ENCODE measurements at places on chromosomes 3 and 15.
A peak's percentile ranks its signal among the peaks of the same experiment; 100 is the strongest.

DNA sequence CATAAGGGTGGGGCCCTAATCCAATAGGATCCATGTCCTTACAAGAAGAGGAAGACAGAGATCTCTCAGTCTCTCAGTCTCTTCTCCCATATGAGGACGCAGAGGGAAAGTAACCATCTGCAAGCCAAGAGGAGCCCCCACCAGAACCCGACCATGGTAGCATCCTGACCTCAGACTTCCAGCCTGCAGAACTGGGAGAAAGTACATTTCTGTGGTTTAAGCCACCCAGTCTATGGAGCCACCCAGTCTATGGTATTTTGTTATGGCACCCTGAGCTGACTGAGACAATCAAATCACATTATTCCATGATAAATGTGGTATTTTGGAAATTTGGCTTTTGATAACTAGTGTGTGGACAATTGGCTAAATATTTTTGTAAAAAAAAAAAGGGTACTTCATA lies 101.5 kb upstream of the TMC3 start:
- peak; percentile 10 for DNase-seq

DNA sequence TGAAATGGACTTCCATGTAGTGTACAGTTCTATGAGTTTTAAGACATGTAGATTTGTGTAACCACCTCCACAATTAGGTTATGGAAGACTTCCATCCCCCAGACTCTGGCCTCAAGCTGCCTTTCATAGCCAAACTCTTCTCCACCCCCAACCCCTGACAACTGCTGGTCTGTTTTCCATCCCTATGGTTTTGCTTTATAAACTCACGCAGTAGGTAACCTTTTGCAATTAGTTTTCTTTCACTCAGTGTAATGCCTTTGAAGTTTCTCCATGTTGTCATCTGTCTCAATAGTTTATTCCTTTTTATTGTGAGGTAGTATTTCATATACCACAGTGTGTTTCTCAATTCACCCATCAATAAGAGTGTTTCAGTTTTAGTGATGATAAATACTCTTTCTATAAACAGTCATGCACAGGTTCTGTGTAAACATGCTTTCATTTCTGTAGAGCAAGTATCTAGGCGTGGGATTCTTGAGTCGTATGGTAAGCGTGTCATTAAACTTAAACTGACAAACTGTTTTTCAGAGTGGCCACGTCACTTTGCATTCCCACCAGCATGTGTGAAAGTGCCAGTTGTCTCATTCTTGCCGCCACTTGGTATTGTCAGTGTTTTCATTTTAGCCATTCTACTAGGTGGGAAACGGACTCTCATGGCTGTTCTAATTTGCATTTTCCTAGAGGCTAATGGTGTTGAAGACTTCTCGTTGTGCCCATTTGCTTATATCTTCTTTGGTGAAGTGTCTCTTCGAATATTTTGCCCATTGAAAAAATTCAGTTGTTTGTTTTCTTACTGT lies 47.3 kb upstream of the ALDH1A3 start:
- no peak for DNase-seq

- DNase-seq, result no peak
These were observed 1.2 kb downstream of the SLC12A6 start for GRCh38 chr15:34336231-34336990.

DNA sequence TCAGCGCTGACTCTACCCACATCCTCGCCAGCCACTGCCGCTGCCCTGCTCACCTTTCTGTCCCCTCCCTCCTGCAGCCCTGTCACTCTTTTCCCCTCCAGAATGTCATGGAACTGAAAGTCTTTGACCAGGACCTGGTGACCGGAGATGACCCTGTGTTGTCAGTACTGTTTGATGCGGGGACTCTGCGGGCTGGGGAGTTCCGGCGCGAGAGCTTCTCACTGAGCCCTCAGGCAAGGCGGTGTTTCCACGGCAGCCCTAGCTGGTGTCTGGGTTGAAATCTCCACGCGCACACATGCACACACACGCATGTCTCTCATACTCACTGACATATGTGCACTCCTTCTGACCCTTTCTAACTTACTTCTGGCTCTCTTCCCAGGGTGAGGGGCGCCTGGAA lies 2.0 kb downstream of the PLA2G4B start:
- no peak for DNase-seq

GRCh38 chr15:42499858-42500609 lies 4.6 kb downstream of the SNAP23 start:
- DNase-seq, result peak; percentile 45

DNA sequence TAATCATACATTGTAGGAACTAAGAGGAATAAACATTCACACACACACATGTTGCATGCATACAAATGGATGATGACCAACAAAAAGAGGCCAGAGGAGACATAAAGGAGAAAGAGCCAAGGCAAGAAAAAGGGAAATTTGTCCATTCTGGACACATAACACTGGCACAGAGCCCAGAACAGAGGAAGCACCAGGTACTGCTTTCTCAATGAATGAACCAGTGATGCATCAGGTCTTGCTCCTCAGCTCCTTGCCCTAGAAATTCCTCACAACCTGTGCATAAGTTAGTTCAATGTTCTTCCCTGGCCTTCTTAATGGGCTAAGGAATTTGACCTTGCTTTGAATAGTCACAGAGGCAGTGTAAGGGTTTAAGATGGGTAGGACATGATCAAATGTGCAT lies 270.3 kb downstream of the ERC2 start:
- no peak for DNase-seq

GRCh38 chr3:42666022-42666421 lies 12.5 kb downstream of the ZBTB47 start:
- no peak for DNase-seq

GRCh38 chr3:42451116-42451515 lies 40.7 kb upstream of the LYZL4 start:
- DNase-seq, result peak; percentile 31

GRCh38 chr15:60426870-60427508 lies 29.2 kb upstream of the ANXA2 start:
- DNase-seq, result peak; percentile 64

- no peak for DNase-seq
These were observed 33.3 kb downstream of the KPNA1 start for GRCh38 chr3:122481390-122481789.

GRCh38 chr3:161600173-161600572 lies 103.6 kb downstream of the OTOL1 start:
- DNase-seq, result no peak

- no peak for DNase-seq
These were observed 182.3 kb upstream of the LINGO1 start for GRCh38 chr15:77815015-77815414.

DNA sequence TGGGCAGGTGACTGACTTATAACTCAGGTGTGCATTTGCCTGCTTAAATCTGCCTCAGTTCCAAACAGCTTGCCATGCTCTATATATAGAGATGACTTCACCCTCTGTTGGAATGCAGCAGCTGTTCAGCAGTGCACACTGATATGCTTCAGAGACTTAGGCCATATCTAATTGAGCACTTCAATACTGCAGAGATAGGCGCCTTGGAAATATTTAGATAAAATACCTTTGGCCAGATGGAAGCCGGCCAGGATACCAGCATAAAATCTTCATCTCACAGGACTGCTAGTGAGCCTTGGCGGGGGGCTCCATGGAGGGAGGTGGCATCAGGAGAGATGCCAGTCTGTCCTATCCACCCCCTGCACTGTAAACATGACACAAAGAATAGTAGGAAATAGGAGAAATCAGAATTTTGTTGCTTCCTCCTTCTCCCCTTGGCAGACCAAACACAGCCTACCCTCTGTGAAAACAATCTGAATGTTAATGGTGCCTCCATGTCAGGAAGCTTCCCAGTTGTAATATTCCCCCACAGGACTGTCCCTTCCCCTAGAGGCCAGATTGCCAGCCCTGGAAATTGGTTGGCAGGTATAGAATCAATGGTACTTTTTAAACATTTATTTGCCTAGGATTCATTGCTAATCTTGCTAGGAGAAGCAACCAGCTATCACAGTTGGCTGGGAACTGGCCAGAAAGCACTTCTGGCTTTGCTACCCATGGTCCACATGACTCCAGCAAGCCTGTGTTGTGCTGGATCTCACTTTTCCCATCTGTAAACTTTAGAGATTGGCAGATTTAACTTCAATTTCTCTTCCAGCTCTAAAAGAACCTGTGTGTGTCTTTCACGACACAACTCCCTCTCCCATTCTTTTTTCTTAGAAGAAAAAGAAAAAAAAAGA lies 215.5 kb upstream of the KCNMB2 start:
- DNase-seq, result peak; percentile 67

GRCh38 chr3:55180161-55180560 lies 252.3 kb upstream of the LRTM1 start:
- DNase-seq, result no peak

DNA sequence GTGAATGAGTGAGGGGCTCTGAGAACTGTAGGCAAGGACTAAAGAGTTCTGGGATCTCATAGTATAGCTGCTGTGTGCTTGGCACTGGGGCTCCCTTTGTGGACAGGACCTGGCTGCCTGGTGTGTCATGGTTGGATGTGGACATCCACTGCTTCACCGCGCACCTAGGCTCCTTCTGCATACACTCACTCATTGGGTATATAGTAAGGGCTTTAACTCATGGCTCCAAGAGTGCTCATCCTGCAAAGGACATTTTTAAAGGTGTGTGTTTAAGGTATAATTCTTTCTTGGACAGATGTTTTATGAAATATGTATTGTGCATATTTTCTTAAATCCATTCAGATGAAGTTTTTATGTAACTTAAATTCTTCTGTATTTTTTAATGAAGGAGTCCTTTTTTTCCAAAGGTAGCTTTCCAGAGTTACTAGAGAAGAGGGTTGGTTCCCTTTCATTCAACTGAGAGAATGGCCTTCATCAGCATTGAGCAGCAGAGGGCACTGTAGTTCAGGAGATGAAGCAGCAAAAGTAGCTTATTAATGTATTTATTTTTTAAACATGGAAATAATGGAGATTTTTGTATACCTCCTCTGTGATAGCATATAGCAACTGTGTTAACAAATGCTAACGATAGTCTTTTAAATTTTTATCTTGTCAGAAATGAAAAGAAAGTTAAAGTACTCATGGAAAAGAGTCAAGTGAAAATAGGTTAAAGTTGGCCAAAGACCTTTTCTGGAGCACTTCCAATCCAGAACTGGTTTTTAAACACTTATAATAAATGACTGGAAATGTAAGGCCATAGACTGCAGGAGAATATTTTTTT lies 25.2 kb downstream of the OXNAD1 start:
- DNase-seq, result peak; percentile 77

GRCh38 chr15:60850903-60851302 lies 372.0 kb upstream of the ICE2 start:
- no peak for DNase-seq

DNA sequence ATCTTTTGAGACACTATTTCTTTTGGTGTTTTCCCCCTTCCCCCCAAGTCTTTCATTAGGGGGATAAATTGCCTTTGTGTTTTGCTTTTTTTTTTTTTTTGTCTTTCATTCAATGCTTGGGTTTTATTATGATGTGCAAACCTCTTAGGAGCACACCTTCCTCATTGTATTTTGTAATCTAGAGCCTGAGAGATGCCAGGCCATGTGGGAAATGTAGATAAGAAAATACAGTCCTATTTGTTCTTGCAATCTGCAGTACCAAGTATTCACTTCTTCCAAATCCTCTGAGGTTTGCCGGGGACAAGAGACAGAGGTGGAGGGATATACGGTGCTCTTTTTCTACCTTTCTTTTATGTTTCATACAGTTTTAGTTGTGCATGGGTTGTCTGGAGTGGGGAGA lies 66.7 kb downstream of the LARS2 start:
- no peak for DNase-seq

- DNase-seq, result no peak
These were observed 21.3 kb downstream of the GORASP1 start for GRCh38 chr3:39086144-39086543.

- no peak for DNase-seq
These were observed 202.5 kb upstream of the PDZRN3 start for GRCh38 chr3:73827204-73827603.

GRCh38 chr3:58291671-58292338 lies 14.2 kb upstream of the RPP14 start:
- DNase-seq, result no peak

GRCh38 chr3:160065786-160066185 lies 77.2 kb downstream of the IL12A start:
- no peak for DNase-seq

GRCh38 chr3:57130571-57131209 lies 34.5 kb downstream of the IL17RD start:
- no peak for DNase-seq

GRCh38 chr3:192366916-192367315 lies 360.4 kb downstream of the FGF12 start:
- no peak for DNase-seq

DNA sequence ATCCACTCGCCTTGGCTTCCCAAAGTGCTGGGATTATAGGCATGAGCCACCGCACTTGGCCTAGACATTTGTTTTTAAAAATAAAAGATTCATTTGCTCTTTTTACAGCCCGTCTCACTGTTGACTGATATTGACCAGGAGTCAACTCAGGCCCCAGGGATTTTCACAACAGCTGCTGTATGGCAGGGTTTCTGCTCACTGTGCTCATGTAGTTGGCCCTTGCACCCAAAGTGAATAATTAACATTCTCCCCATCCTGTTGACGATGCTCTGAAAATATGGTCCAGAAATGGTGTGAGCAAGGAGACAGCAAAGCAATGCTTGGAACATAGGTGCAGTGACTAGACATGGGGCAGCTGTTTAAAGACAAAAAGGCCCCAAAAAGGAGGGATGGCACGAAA lies 2.9 kb upstream of the CCR5 start:
- no peak for DNase-seq

DNA sequence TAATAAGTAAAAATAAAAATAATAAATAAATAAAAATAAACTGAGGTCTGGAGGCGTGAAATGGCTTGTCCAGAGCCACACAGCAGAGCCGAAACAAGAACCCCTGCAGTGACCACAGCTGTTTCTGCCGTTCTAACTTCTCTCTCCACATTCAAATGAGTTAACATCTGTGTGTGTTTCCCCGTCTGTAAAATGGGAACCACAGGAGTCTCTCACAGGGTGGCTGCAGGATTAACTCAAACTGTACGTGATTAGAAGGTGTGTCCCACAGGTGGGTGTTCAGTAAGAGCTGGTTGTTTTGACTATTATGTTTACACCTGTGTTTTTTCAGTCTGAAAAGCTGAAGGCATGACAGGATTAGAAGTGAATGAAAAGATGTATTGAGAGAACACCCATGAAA lies 27.0 kb upstream of the MUC4 start:
- no peak for DNase-seq

DNA sequence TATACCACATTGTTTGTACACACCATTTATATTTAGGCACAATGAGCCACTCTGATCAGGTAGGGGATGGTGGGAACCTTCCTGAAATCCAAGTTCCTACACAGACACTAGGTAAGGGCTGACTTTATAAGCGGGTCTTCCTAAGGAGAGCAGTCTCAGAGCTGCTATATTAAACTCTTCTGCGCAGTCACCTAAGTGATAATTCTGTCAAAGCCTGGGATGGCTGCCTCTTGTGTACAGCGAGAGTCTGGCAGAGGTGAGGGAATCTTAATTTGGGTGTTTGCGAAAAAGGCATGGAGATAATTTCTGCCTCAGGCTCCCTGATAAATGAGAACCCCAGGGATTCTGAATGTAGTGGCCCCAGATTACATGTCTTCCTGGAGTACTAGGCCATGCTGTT lies 113.1 kb downstream of the EDEM1 start:
- DNase-seq, result no peak

DNA sequence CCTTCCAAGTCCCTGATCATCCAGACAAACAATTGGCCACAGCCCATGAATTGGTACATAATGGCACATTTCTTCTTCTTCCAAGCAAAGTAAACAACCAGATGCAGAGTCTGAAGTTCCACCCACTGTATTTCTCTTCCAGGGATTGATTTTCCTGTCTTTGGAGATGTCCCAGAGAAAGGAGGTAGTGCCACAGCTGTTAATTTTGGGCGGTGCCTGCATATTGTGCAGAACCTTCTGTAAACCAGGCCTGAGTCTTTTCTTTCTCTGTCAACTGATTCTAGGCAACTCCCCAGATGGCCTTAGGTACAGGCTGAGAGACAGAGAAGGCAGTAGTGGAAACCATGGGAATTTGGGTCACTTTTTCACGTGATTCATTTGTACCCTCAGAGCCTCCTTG lies 73.5 kb upstream of the TNIK start:
- DNase-seq, result no peak

All from cardiac fibroblast (primary cell).